ENCODE measurements at places on chromosomes 6 and 20.
A peak's percentile ranks its signal among the peaks of the same experiment; 100 is the strongest.

- no peaks in the 10 kb centered on the region for H3K36me3 ChIP-seq
- H3K4me3 ChIP-seq: no peak overlapping the region
Observed at GRCh38 chr6:87182321-87182720, 27.0 kb downstream of the ZNF292 start.

GRCh38 chr6:84492241-84493165 lies 265.1 kb upstream of the CEP162 start:
- H3K27ac ChIP-seq: peak overlapping the region; percentile 51
- H3K27me3 ChIP-seq: no peaks in the 10 kb centered on the region
- H3K36me3 ChIP-seq: no peaks in the 10 kb centered on the region
- no peak overlapping the region for H3K4me3 ChIP-seq
- H3K4me1 ChIP-seq: peaks cover 4% of the 10 kb centered on the region
- DNase-seq: no peak

DNA sequence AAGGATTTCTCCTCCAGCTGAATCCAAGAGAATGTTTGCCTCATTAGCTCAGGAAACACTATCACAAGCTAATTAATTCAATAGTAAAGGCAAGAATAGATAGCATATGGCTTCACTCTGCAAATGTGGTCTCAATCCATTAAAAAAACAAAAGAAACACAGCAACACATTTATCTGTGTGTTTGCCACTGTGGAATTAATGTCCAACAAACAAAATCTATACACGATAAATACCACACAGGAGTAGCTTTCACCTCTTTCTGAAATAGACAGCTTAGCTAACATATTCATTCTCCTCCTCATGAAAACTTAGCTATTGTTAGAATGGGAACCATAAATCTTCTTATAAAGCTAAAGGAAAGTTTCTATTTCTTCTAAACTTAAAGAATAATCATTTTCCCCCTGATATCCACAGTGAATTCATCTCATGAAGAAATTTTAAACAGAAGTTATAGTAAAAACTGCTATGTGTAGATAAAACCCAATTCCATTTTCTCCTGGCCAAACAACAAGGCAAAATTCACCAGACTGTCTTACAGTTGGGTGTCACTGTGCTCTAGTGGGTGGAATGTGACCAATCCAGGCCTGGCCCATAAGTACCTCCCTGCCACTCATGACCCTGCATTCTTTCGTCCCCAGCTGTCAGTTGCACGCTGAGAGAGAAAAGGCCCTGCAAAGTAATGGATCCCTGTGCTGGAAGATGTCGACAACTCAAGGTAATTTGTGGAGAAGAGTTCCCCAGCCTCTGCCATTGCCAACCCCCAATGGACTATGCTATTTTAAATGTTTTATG lies 92.9 kb upstream of the NRSN1 start:
- H3K27me3 ChIP-seq: no peaks in the 10 kb centered on the region
- no peaks in the 10 kb centered on the region for H3K36me3 ChIP-seq
- no peak overlapping the region for H3K4me3 ChIP-seq
- no peak overlapping the region for H3K27ac ChIP-seq
- no peaks in the 10 kb centered on the region for H3K4me1 ChIP-seq
- DNase-seq: no peak

- H3K27ac ChIP-seq: no peak overlapping the region
- H3K36me3 ChIP-seq: no peaks in the 10 kb centered on the region
- H3K4me3 ChIP-seq: no peak overlapping the region
- DNase-seq: no peak
Observed at GRCh38 chr20:48329031-48329615, 498.7 kb downstream of the PREX1 start.

DNA sequence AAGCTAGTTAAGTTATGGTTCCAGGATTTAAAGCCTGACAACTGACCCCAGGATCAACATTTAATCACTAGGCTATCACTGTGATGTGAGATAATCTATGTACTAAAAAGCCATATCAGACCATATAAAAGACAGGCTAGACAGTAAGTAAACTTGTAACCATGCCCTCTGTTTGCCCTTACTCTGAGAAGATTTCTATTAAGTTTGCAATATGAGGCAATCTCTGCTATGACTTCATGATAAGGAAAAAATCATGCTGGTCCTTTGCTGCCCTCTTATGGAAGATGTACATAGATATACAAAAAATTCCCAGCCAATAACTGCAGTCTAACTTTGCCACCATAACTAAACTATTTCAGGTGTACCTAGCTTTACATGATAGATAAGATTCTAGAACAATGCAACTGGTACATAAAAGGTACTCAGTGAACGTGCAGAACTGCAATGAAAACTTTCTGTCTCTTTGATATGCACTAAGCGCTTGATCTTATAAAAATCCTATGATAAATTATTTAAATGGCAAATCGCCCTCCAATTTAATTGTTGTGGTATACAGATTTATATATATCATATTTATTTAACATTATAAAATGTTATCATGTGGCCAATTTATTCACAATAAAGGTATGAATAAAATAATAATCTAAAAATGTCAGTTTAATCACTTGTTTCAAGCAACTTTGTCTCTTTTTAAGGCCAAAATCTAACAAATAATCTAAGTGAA lies 70.5 kb downstream of the FAM217A start:
- H3K27me3 ChIP-seq: no peaks in the 10 kb centered on the region
- H3K4me1 ChIP-seq: no peaks in the 10 kb centered on the region
- no peak overlapping the region for H3K27ac ChIP-seq

GRCh38 chr6:3373597-3374203 lies 83.2 kb downstream of the SLC22A23 start:
- H3K36me3 ChIP-seq: no peaks in the 10 kb centered on the region
- H3K27me3 ChIP-seq: no peaks in the 10 kb centered on the region
- no peaks in the 10 kb centered on the region for H3K4me1 ChIP-seq
- H3K27ac ChIP-seq: no peak overlapping the region

- H3K4me1 ChIP-seq: no peaks in the 10 kb centered on the region
- DNase-seq: no peak
- no peak overlapping the region for H3K4me3 ChIP-seq
Observed at GRCh38 chr6:6152060-6152459, 145.3 kb upstream of the NRN1 start.

DNA sequence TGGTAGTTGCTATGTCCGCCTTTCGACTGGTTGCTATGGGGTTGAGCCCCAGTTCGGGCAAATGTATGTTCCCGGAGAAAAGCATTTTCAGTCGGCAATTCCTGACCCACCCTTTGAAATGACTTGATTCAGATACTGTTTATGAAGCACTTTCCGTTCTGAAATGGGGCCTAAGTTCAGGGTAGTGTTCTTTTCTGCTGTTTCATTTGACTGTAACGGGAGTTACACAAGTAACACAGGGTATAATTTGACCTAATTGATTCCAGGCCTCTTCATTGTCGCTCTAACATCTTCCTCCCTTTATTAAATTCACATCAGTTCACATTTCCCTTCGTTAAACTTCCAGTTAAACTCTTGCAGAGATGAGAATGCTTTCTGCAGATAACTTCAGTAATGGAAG lies 85.5 kb downstream of the BMP6 start:
- no peak overlapping the region for H3K4me3 ChIP-seq
- no peaks in the 10 kb centered on the region for H3K27me3 ChIP-seq
- no peaks in the 10 kb centered on the region for H3K36me3 ChIP-seq
- no peak overlapping the region for H3K27ac ChIP-seq

GRCh38 chr6:145349950-145350510 lies 385.3 kb downstream of the EPM2A start:
- no peaks in the 10 kb centered on the region for H3K36me3 ChIP-seq
- H3K4me3 ChIP-seq: no peak overlapping the region
- no peaks in the 10 kb centered on the region for H3K27me3 ChIP-seq
- no peak for DNase-seq
- no peaks in the 10 kb centered on the region for H3K4me1 ChIP-seq

- no peak overlapping the region for H3K4me3 ChIP-seq
- no peaks in the 10 kb centered on the region for H3K4me1 ChIP-seq
- no peaks in the 10 kb centered on the region for H3K36me3 ChIP-seq
- peak; percentile 89 for DNase-seq
- H3K27me3 ChIP-seq: no peaks in the 10 kb centered on the region
- H3K27ac ChIP-seq: no peak overlapping the region
Observed at GRCh38 chr6:89035252-89036101, 45.1 kb upstream of the PNRC1 start.

DNA sequence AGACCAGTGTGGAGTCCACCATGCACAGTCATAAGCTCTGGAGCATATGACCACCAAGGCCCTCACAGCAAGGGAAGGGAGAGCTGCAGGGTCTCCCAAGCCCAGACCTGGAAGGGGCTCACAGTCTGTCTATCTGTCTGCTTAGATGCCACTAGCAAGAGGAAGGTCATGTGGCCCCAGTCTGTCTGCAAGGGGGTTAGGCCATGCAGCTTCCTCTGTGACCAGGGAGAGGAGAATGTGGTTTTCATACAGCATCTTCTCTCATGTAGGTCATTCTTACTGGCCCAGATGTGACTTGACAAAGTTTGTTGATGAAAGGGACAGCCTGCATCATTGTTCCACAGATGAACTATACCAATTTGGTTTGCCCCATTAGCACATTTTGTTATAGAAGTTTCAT lies 260.8 kb downstream of the FARS2 start:
- no peaks in the 10 kb centered on the region for H3K36me3 ChIP-seq
- H3K27me3 ChIP-seq: no peaks in the 10 kb centered on the region
- DNase-seq: no peak
- no peak overlapping the region for H3K27ac ChIP-seq
- no peak overlapping the region for H3K4me3 ChIP-seq

GRCh38 chr6:166253778-166254204 lies 54.4 kb downstream of the PRR18 start:
- no peak overlapping the region for H3K4me3 ChIP-seq
- no peaks in the 10 kb centered on the region for H3K36me3 ChIP-seq
- H3K4me1 ChIP-seq: no peaks in the 10 kb centered on the region

DNA sequence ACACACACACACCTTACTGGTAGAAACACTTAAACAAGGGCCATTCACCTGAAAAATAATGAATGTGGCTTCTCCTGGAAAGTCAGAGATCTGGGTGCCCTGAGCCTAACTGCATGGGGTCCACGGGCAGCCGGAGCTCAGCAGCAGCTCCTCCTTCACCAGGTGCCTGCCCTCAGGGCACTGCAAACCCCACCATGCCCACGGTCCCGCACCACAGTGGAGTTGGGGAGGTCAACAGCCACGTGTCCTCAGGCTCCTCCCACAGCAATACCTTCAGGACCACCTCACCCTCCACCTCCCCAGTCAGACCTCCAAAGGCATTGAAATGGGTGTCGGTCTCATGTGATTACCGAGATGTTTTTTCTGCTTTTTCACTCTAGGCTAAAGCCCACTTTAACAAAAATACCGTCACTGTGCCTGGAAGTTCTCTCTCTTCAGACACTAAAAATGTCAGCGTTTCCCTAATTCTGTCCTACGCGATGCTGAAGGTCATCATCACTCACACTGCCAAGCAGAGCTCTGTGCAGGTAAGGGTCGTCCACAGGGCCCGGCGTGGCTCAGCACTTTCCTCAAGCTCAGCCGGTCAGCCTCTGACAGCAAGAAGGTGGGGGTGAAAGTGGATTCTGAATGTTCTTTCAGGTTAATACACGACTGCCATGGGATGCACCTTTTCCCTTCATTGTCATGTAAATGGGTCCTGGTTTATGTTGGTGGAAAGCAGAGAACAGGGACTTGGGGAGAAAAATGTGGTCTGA lies 48.9 kb downstream of the CDK5RAP1 start:
- DNase-seq: no peak
- H3K4me3 ChIP-seq: no peak overlapping the region
- H3K36me3 ChIP-seq: peaks cover 4% of the 10 kb centered on the region
- H3K4me1 ChIP-seq: no peaks in the 10 kb centered on the region

DNA sequence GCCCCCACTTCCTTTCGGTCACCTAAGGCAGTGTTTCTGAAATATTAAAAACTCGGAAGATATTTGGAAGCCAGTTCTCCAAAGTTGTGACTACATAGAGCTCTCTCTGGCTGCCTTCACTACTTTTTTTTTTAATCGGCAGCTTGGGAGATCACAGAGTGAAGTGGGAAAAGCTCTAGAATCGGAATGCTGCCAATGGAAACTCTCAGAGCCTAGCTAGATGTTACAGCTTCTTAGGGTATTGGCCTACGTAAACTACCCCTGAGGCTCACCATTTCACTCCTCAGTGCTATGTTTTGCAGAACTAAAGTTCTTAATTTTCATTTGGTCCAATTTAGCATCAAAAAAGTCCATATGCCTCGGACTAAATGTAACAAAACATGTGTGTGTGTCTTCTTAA lies 14.5 kb downstream of the SERPINB1 start:
- H3K4me3 ChIP-seq: no peak overlapping the region
- H3K36me3 ChIP-seq: no peaks in the 10 kb centered on the region
- no peaks in the 10 kb centered on the region for H3K4me1 ChIP-seq
- no peak overlapping the region for H3K27ac ChIP-seq
- DNase-seq: no peak

GRCh38 chr6:75334266-75335040 lies 49.9 kb upstream of the TMEM30A start:
- no peak for DNase-seq
- H3K27ac ChIP-seq: peak overlapping the region; percentile 82
- no peak overlapping the region for H3K4me3 ChIP-seq
- no peaks in the 10 kb centered on the region for H3K36me3 ChIP-seq

DNA sequence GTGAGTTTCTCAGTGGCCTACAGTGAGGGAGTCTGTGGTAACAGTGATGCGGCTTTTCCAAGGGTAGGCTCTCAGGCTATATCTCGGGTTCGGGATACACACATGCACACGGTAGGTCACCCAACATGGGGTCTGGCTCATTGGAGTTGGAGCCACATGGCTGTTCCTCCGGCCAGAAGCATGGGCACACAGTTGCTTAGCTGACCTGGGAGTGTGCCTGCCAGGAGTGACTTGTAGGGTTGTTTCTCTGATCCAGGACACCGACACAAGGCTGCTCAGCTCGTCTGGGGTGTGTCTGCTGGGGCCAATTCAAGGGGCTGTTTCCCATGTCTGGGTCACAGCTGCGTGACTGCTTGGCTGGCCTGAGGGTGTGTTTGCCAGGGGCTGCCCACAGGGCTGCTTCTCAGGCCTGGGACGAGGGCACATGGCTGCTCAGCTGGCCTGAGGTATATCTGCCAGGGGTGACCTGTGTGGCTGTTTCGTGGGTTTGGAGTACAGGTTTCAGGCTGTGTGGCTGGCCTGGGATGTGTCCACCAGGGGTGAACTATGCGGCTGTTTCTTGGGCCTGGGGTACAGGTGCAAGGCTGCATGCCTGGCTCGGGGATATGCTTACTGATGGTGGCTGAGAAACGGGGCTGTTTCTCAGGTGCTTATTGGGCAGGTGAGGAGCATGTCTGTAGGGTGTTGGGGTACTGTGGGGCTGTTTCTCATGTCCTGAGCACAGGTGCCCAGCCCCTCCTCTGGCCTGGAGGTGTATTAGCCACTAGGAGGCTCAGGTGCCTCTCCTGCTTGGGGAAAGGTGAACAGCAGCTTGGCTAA lies 15.2 kb downstream of the KIF25 start:
- H3K36me3 ChIP-seq: no peaks in the 10 kb centered on the region
- H3K4me1 ChIP-seq: no peaks in the 10 kb centered on the region
- no peaks in the 10 kb centered on the region for H3K27me3 ChIP-seq
- no peak overlapping the region for H3K4me3 ChIP-seq

DNA sequence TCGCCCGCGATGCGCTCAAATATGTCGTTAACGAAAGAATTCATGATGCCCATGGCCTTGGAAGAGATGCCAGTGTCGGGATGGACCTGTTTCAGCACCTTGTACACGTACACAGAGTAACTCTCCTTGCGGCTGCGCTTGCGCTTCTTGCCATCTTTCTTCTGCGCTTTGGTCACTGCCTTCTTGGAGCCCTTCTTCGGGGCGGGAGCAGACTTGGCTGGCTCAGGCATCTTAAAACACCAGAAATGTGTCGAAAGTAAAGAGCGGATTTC lies 36.4 kb downstream of the HFE start:
- peak; percentile 87 for DNase-seq
- no peaks in the 10 kb centered on the region for H3K36me3 ChIP-seq
- peak overlapping the region; percentile 72 for H3K27ac ChIP-seq
- H3K4me3 ChIP-seq: peak overlapping the region; percentile 80
- no peaks in the 10 kb centered on the region for H3K27me3 ChIP-seq
